Cardiac muscle cell (in vitro differentiated cells and primary cell): ENCODE measurements at places on chromosomes 2 and 18.

GRCh38 chr2:66303471-66303870 is 131.5 kb upstream of the MEIS1 start:
- DNase-seq, result no peak

DNA sequence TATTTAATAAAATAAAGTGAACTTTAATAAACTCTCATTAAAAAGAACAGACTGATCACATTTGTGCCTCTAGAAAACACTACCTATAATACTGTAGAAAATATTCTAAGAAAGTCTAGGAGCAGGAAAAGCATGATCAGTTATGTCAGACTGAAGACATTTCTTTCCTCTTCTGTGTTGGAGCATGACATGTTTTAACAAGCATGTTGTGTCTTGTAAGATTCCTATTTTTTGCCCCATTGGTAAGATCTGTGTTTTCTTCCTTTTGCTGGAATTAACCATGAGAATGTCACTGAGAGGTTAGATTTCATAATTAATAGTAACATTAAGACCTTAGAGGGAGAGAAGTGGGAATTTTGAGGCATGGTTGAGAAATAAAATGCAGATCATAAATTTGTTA is 27.7 kb downstream of the LAMA3 start:
- no peak for DNase-seq

DNA sequence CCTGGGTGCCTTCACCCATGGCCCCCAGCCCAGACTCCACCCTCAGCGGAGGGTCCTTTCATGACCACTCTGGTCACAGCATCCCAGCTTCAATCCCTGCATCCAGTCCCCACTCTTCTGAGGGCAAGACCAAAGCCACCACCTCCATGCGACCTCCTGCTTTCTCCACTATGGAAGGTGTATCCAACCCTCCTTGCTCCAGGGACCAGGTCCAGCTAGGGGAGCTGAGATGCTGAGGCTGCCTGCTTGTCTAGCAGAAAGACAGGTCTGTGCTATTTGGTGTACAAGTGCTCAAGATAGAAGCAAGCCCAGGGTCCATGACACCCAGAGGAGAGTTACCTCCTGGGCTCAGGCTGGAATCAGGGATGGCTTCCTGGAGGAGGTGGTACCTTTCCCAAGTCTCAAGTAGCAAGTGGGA is 73.8 kb upstream of the RAB6C start:
- DNase-seq, result no peak

DNA sequence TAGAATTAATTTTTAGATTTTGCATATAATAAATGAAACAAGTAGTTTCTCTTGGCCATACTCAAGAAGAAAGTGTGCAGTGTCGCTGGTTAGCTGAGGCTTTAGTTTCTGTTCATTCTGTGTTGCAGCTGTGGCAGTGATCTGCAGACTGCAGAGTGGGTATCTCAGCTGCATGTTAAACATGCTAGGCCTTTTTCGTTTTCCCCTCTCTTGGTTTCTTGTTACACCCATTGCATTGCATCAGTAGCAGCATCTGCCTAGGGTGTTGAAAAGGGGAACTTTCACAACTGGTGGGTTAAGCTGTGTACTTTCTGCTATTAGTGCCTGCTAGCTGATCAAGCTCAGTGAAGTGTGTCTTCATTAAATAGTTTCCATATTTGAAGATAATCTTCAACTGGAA is 51.3 kb downstream of the ACSL3 start:
- DNase-seq, result peak; percentile 77

GRCh38 chr18:77140439-77141109 is 8.0 kb upstream of the MBP start:
- no peak for DNase-seq

DNA sequence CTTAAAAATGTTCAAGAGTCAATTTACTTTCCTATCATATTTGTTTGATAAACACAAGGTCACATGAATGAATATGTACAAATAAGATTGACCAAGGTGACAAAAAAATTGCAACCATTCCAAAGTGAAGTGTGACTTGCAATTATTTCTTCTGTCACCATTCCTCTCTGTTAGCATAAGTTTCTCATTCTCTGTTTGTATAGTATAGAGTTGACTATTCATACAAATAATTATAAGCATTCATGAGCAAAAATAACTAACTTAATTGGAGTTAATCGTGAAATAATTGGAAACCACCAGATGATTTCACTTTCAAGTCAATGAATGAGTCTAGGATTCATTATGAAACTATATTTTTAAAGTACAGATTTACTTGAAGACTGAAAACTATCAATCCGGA is 42.1 kb downstream of the PGAP1 start:
- DNase-seq, result no peak

DNA sequence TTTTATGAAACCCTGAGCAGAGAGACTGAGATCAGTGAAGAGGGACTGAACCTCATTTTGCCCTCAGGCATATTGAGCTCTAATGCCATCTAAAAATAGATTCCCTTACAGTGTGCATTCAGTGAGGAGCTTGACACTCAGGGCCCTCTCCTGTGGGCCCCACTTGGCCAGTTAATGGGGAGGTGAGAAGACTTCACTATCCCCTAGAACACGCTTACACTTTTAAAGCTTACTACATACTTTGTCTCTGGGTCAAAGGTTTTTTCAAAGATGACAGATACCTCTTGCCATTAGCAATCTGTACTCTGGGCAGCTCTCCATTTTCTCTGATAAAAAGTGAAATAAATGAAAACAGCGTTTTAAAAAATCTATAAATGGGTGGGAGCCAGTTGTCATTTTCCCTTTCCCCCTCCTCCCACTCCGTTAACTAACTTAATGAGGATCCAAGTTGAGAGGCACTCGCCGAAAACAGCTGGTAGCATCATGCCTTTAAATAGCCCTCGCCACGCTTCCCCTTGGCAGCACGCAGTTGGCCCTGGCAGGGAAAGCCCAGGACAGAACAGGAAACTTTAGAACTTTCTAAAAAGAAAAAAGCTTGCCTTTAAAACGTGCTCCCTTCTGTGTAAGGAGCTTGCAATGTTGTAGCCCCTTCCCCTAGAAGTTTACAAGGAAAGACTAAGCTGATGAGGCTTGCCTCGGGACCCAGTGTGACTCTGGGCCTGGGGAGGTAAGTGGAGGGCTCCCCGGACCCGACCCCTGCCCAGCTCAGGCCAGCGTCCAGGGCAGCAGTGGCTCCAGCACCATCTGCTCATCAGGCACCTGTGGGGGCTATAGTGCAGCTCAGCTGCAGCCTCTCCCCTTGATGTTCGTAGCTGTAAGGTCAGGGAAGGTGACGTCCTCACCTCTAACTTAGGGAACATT is 58.8 kb upstream of the FOSL2 start:
- DNase-seq, result no peak

DNA sequence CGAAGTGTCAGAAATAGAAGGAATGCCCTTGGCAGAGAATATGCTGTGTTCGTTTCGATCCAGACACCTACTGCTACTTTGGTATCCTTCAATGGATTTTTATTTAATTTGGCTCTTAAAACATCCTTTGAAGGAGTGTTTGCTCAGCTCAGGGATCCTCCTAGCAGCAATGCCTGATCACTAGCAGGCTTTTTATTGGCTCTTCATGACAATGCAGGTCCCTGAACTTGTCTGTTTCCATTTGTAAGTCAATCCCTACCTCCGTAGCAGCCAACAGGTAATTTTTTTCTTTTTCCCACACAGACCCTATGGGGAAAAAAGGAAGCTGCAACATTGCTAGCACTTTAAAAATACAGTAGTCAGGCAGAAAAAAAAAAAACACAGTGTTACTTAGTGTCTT is 366.2 kb upstream of the LRRTM1 start:
- DNase-seq, result no peak

GRCh38 chr2:239396881-239397681 is 3.7 kb downstream of the HDAC4 start:
- peak; percentile 10 for DNase-seq

DNA sequence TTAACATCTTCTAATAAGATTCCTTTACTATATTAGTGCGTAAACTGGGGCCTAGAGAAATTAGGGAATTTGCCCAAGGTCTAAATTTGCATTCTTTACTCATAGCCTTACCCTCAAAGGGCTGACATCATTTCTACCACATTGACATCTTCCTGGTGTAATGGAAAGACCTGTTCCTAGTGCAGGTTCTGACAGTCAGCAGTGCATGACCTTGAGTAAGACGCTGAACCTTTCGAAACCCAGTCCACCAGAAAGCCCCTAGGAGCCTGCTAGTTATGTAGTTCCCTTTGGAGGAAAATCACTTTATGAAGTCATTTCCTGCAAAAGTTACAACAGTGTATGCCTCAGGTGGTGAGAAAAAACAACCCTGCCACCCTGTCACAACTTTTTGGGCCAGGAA is 388.3 kb downstream of the TNS1 start:
- DNase-seq, result no peak

GRCh38 chr18:46366751-46367376 is 262.7 kb downstream of the HAUS1 start:
- DNase-seq, result no peak

GRCh38 chr2:110101280-110101844 is 14.3 kb downstream of the MALL start:
- no peak for DNase-seq

DNA sequence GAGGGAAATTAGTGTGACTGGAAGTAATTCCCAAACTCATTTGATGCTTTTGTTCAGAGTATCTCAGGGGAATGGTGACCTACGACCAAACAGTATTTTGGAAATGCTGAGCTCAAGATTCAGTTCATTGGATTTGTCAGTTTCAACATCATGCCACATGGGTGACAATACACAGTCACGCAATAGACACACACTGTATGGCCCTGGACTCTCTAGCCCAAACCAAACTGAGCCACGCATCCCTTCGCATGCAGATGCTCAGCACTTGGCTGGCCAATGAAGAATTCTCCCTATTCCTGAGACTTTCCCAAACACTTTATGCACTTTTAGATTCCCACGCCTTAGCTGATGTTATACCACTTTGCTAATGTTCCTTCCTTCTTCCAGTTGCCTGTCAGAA is 10.0 kb downstream of the PDE1A start:
- no peak for DNase-seq

- no peak for DNase-seq
Measured at GRCh38 chr2:124740636-124741035, 715.5 kb downstream of the CNTNAP5 start.

- DNase-seq, result no peak
Measured at GRCh38 chr2:58594175-58594574, 353.1 kb upstream of the FANCL start.

GRCh38 chr18:4851301-4851976 is 345.6 kb downstream of the AKAIN1 start:
- DNase-seq, result no peak

DNA sequence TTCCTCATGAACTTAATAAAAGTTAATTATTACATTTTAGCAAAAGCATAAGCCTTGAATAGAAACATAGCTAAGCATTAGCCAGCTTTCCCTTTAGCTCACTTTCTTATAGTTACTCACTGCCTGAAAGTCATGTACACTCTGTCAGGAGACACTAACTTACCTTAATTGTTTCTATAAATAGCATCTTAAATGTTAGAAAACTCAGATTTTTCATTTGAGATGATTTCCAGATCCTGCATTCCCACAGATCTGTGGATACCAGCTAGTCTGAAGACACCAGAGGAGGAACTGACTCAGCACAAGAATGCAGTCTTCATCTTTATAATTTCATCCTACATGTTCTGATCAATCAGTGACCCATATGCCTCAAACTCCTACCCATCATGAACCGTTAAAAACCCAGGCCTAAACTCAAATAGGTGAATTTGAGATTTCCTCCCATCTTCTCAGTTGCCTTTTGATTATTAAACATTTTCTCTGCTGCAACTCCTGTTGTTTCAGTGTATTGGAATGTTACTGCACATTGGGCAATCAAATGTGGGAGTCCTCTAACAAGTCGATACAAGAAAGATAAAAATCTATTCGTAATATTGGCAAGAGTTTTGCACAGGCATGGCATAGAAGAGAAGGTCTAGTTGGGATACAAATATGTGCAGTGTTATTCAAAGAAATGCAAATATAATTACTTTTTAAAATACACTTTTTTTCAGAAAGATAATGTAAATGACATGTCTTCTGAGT is 857.4 kb upstream of the CDH2 start:
- peak; percentile 28 for DNase-seq

DNA sequence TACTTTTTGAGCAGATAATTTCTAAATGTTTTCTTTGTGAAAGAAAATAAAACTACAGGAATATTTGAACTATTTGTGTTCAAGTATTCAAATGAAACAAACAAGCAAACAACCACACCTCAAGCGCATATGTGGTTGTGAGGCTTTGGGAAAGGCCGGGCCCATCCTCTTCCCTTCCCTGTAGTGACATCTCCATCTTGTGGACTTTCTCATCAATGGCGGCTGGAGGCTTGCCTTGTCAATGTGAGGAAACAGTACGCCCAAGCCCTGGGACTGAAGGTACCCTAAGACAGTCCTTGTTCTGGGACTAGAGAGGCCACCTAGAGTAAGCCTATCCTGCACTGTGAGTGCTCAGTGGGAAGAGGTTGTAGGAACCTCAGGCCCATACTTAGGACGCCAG is 166.8 kb downstream of the TPGS2 start:
- peak; percentile 21 for DNase-seq

- DNase-seq, result peak; percentile 63
Measured at GRCh38 chr2:35428548-35428947, 927.0 kb upstream of the CRIM1 start.

DNA sequence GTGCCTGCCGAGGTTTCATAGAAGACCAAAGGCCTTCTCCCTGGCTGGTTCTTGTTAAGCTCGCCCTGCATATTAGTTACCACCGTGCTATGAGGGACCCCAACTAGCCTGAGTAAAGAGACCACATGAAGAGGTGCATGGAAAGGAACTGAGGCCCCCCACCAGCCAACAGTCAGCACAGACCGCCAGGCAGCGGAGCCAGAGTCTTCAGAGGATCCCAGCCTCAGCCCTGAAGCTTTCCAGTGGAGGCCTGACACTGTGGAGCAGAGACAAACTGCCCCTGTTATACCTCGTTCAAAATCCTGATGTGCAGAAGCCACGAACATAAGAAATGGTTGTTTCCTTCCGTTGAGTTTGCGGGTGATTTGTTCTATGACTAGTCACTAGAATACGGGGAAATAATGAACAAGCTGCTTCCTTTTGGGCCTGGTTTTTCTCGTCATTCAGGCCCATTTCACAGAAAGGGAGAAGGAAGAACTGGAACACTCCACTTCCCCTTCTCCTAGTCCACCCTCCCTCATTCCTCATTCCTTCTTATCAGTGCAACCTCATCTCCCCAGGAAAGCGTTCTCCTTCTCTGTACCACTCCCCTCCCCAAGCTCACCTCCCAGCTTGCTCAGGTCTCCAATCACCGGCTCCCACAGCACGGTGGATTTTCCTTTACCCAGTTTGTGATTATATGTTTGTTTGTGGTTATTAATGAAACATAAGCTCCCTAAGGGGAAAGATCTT is 3.0 kb upstream of the GLI2 start:
- no peak for DNase-seq
